ENCODE measurements at places on chromosomes 1 and 21.

- no peak for DNase-seq
Measured at GRCh38 chr1:35561972-35562680, 4.5 kb downstream of the NCDN start.

DNA sequence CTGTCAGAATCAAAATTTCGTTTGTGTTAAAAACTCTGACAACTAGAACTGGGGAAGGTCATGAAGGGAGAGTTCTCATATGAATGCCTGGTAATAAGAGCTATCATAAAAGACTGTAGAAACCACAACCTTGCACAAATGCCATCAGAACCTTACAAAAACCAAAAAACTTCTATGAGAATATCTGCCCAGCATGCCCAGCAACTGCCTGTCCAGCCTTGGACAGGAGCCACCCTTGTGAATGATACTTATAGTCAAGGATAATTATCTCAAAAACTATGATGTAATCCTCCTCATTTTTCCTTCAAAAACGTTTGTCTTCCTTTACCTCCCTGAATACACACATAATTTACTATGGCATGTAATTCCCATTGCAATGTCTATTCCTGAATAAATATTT is 53.4 kb upstream of the C1orf185 start:
- no peak for DNase-seq

DNA sequence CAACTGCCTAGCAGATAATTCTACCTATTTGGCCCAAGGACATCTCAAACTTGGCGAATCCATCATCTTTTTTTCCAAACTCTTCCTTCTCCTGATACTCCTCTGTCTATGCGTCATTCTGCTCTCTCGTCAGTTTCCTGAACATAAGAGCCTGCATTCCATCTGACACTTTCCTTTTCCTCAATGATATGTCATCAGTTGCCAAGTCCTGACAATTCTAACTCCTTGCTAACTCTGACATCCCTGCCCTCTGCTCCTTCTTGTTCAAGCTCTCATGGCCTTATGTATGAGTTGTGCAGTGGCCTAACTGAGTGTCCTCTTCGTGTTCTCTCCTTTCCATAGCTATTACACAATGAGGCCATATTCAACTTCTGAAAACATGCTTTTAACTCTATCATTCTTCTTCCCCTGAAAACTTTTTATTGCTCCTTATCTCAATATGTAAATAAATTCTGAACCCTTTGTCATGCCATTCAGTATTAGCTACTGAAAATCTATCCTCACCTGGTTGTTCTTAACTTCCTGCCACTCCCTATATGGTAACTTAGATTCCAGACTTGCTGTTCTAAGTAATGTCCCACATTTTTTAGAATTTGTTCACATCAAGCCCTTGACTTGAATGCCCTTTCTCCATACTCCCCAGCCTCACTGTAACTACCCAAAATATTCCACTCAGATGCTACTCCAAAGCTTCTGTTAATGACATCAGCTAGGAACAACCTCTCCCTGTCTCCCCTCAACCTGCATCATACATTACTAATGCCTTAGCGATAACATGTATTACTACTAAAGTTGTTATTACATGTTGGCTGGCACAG is 11.5 kb downstream of the PALMD start:
- no peak for DNase-seq

DNA sequence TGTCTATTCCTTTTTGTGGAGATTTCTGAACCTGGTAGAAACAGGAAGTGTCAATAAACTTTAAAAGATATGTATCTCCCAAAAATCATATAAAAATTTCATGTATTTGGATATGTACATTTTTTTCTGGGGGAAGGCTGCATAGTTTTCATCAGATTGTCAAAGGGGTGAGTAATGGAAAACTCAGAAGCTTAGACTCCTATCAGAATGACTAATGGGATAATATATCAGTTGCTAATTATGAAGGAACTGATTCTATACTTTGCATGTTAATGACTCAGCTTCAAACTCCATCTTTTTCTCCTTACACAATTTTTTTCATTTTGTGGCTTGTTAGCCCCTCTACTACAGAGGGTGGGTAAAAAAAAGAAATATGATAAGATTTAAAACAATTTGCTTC is 55.9 kb downstream of the GON4L start:
- DNase-seq, result no peak

DNA sequence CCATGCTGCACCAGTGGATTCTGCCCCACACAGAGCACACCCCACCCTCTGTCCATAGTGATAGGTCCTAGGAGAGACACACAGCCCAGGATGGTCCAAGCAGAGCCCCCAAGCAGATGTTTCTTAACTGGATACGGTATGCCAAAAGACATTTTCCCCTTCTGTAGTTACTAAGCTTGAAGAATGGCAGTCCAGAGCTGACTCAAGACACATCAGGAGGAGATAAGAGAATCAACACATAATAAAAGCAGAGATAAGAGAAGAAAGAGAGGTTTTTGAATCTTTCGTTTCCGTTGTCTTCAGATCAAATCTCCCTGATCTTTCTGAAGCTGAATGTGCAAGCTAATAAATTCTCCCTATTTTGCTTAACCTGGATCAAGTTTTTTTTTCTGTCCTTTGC is 21.8 kb upstream of the CASQ2 start:
- DNase-seq, result no peak

DNA sequence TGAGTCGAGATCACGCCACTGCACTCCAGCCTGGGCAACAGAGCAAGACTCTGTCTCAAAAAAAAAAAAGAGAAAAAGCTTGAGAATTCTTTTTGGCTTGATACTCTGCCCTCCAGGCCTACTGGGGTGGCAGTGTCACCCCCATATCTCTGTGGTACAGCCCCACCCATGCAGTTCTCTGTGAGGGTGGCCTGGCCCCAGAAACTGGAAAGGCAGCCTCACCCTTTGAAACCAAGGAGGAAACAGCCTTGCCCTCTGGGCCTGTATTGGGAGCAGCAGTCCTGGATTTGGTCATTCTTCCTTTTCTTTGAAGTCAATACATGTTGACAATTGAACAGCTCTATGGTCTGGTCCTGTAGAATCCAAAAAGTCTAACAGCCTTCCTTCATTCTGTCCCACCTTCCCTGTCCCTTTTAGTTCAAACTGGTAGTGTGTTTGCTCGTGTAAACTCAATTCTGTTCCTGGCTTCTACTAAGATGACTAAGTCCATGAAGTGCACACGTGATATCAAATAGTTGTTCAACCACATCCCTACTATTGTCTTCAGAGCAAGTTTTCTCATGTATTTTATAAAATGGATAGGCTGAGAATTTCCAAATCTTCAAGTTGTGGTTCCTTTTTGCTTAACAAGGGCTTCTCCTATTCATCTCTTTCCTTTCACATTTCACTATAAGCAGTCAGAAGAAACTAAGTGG is 13.2 kb downstream of the ST7L start:
- DNase-seq, result no peak

- no peak for DNase-seq
Measured at GRCh38 chr1:29800120-29800519, 563.8 kb downstream of the PTPRU start.

GRCh38 chr1:155049651-155050559 is 1.2 kb upstream of the ADAM15 start:
- no peak for DNase-seq

- no peak for DNase-seq
Measured at GRCh38 chr1:247111259-247111699, 7.1 kb upstream of the ZNF669 start.
